ENCODE measurements at places on chromosomes 12 and 14.

DNA sequence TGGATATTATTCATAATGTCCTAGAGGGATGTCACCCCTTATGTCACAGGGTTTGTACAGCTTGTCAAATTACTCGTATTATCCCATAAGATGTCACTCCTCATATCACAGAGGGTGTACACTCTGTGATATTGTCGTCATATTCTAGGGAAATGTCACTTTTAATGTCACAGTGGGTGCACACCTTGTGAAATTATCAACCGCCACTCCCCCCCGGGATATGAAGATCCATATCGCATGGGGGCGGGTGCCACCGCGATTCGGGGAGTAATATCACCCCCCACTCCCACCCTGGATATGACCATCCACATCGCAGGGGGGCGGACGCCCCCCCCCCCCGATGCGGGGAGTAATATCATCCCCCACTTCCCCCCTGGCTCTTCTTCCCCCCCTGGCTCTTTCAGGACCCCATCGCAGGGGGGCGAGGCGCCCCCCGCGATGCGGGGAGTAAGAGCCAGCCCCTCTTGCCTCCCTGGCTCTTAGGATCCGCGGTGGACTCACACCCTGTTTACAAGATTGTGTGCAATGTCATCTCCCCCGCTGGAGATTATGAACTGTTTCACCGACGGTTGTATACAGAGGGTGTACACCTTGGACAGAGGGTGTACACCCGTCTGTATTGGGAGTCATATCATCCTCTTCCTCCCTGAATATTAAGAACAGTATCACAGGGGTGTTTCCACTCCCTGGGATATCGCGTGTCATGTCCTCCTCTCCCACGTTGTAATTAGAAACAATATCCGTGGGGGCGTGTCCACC is 92.8 kb downstream of the FRMD6 start:
- no peak for DNase-seq

GRCh38 chr14:59022144-59022543 is 166.3 kb upstream of the DAAM1 start:
- no peak for DNase-seq

GRCh38 chr12:105705765-105706164 is 375.3 kb downstream of the C12orf75 start:
- DNase-seq = no peak

GRCh38 chr12:34605955-34606748 is 583.9 kb downstream of the ALG10 start:
- no peak for DNase-seq

DNA sequence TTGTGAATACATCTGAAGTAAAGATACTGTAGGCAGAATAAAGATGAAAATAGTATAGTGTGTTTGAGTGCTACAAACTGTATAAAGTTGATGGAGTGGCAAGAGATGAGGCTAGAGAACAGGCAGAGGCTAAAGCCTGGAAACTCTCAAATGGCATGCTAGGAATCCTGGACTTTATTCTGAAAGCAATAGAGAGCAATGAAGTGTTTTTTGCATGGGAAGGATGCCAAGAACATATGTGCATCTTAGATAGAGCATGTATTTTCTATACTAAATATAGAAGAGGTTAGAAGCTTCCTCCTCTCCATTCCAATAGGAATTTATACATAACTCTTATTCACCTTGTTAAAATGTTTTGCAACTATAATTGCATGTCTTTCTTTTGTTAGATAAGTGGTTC is 86.3 kb upstream of the TMTC2 start:
- DNase-seq = no peak

DNA sequence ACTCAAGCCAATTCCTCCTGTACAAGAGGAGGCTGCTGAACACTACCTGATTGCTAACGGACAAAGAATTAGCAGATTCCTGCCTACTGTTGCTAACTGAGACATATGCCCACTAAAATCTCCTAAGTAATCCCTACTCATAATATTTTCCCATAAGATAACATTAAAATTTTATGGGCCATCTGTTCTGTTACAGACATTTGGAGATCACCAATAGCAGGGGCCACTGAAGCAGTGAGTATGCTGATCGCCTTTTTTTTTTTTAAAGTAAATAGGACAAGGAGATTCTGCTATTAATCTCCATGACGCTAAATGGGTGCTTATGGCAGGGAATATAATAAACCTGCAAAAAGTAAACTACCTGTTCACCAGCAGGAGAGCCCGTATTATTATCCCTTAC is 292.9 kb downstream of the MED13L start:
- no peak for DNase-seq

- DNase-seq = no peak
Measured at GRCh38 chr12:116130431-116130830, 147.1 kb downstream of the MED13L start.

DNA sequence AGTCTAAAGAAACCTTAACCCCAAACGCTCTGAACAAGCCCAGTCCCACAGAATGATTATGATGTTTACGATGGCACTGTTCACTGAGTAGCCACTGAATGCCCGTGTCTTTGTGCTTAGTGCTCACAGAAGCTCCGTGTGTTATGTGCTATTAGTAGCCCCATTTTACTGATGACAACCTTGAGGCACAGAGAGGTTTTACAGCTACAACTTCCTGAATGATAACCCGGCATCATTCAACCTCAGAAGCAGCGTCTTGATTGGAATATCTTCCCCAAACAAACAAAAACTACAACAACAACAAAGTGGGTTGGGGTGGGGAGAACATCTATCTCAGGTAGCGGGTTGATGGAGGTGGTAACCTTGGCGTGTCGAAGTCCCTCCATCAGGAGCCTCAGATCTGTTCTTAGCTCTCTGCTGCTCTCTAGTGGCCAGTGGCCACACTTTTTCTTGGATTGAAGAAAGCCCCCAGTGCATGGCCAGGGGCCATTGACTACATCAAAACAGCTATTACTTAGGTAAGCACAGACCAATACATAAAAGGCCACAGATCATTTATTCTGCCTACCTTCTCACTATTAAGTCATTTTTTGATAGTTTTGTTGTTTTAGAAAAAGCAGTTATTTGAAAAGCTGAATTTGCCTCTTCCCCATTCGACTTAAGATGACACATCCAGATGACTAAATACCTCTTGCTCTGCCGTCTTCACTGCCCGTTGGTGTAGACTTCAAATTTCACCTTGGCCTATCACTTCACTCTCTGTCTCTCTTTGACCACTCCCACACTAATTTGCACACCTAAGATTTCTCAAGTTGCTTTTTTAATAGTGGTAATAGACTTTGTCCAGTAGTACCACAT is 376.9 kb downstream of the GALC start:
- peak; percentile 14 for DNase-seq

- DNase-seq = no peak
Measured at GRCh38 chr12:25653487-25654175, 100.5 kb upstream of the LMNTD1 start.

DNA sequence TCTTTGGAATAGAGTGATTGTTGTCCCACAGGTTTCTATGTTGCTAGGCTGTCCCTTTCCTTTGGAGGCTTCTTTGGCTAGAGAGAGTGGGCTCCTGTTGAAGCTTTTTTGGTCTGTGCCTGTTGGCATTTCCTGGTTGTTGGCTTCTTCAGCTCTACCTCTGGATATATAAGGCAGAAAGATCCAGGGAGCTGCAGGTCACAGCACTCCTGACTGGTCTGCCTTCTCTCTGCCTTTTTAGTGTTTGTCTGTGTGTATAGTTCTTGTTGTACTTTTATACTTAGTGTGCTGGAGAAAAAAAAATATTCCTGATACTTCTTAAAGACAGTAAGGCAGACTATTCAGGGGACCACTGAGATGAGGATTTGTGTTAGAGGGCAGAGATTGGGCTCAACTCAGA is 202.7 kb downstream of the FBXL14 start:
- no peak for DNase-seq

DNA sequence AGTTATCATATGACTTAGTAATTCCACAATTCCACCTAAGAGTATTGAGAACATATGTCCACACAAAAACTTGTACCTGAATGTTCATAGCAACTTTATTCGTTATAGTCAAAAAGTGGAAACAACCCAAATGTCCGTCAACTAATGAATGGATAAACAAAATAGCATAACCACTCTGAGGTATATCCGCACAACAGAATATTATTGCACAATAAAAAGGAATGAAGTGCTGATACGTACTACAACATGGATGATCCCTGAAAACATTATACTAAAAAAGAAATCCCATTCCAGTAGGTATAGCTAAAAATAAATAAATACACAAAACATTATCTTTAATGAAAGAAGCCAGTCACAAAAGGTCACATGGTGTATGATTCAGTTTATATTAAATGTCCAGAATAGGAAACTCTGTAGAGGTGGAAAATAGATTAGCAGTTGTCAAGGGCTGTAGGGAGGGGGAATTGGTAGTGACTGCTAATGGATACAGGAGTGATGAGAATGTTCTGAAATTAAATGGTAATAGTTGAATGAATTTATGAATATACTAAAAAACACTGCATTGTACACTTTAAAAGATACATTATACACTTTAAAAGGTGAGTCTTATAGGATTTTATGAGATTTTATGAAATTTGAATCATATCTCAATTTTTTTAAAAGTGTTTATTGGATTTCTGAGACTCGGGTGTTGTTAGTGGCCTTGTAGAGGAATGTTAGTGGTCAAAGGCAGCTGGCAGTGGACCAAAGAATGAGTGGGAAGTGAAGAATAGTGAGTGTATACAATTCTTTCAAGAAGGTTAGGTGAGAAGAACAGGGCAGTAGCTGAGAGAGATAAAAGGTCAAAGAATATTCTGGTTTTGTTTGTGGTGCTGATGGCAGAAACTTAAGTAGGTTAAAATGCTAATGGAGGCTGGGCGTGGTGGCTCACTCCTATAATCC is 36.3 kb upstream of the BAZ1A start:
- no peak for DNase-seq

DNA sequence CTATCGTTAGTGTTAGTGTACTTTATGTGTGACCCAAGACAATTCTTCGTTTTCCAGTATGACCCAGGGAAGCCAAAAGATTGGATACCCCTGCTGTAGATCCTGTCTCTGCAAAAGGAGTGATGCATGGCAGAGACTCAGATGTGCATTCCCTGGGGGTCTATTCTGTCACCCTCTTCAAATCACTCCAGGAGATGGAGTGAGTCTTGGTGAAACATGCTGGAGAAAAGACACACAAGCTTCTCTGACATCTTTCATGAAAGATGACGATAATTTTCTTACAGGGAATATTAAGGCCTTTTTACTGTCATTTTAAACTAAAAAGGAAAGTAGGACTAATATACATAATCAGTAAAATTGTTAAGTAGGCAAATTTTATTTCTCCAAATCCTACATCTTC is 437.9 kb upstream of the SOX5 start:
- no peak for DNase-seq

DNA sequence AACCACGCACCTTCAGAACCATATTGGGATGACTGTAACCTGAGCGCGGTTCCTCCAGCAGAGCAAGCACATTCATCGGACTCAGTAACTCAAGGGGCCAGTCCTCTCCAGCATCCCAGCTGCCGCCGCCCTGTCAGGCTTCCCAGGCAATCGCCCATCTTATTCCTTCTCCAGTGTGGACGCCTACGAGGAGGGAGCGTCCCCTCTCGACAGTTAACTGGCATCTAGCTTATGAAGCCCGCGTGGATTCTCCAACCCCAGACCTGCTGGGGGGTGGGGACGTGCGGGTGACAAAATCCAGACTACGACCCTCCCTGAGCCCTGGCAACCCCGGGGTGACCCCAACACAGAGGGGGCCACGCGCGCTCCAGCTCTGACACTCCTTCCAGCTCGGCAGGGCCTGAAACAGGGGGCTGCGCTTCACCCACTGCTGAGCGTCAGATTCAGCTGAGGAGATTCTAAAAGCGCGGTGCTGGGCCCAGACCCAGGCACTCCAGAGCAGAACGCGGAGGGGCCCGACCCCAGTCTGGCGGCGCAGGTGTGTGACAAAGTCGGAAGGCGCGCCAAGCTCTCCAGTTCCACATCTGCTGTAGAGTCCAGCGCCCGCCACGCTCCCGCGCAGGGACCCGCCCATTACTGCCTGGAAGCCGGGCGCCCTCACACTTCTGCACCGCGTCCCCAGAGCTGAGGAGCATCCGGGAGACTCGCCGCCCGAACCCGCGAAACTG is 43.9 kb upstream of the ESR2 start:
- DNase-seq = peak; percentile 73

- DNase-seq = no peak
Measured at GRCh38 chr12:87202189-87202588, 827.0 kb downstream of the C12orf50 start.

GRCh38 chr12:26777236-26777635 is 55.8 kb downstream of the ITPR2 start:
- DNase-seq = no peak

GRCh38 chr12:113297214-113297587 is 37.7 kb downstream of the SLC8B1 start:
- DNase-seq = no peak

- no peak for DNase-seq
Measured at GRCh38 chr14:50212726-50213125, 18.7 kb downstream of the SOS2 start.

- no peak for DNase-seq
Measured at GRCh38 chr12:22287776-22288621, 46.5 kb downstream of the ST8SIA1 start.

- no peak for DNase-seq
Measured at GRCh38 chr12:42961395-42961794, 371.8 kb upstream of the PRICKLE1 start.

DNA sequence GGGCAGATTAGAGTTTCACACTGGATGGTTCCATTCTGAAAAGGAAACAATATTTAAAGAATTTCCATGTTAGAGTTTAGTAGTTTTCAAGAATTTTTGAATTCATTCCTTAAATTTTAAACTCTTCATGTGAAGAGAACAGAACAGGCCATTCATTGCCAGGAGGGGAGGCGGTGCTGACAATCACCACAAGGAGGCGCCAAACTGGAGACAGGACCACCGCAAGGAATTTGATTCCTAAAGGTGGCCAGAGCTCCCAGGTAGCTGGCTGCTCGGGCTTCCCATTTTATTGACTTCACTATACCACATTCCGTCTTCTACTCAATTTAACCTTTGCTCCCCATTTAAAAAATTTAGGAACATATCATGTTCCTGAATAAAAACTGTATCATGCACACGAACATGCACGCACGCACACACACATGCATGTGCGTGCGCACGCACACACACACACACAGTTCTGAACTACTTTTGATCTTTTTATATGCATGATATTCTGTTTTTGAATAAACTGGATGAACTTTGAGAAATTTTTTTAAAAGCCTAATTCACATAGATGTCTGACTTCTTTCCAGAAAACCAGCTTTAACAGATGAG is 101.2 kb downstream of the NELL2 start:
- DNase-seq = no peak

DNA sequence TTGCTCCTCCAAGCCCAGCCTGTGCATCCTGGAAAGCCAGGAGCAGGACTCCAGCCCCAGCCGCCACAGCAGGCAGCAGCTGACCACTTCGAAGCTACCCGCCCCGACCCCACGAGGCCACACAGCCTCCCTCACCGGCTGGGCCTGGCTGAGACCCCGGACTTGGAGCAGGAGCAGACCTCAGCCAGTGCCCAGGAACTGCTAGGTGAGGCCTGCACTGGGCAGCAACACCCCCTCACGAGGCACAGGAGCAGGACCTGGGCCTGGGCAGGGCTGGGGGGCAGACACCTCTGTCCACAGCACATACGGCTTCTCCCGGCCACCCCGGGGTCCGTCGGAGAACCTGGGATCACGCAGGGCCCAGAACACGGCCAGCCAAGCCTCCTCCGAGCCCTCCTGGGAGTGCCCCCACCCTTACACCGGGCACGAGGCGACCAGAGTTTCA is 137.4 kb upstream of the C14orf180 start:
- no peak for DNase-seq

Data from naive B cell (primary cell).